ENCODE measurements at places on chromosomes 1 and 21.
A peak's percentile ranks its signal among the peaks of the same experiment; 100 is the strongest.

- DNase-seq: no peak
These were observed 17.5 kb downstream of the ASAP3 start for GRCh38 chr1:23466423-23466989.

- DNase-seq: no peak
These were observed 79.4 kb downstream of the ERICH3 start for GRCh38 chr1:74593887-74594866.

- DNase-seq: no peak
These were observed 40.3 kb downstream of the FHAD1 start for GRCh38 chr1:15287035-15287979.

DNA sequence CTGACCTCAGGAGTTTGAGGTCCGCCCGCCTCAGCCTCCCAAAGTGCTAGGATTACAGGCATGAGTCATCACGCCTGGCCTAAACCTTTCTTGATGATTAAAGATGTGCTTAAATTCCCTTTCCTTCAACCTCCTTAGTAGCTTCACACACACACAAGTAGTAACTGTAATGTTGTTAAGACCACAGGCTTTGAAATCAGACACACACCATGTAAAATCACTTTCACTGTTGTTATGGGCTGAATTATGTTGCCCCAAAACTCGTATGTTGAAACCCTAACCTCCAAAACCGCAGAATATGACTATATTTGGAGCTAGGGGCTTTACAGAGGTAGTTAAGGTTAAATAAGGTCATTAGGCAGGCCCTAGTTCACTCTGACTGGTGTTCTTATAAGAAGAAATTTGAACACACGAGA, 180.2 kb downstream of the NR5A2 start:
- DNase-seq: no peak

GRCh38 chr21:37098751-37099150, 25.7 kb downstream of the TTC3 start:
- no peak for DNase-seq

- peak; percentile 70 for DNase-seq
These were observed at the start of gene IL20 for GRCh38 chr1:206864939-206865671. TSS of gene IL20 (plus strand) at chr1:206865623. CDS start at chr1:206865853, 230 bp downstream.

GRCh38 chr1:55280731-55281130, 65.6 kb upstream of the USP24 start:
- no peak for DNase-seq

GRCh38 chr1:184708084-184708676, 46.5 kb downstream of the EDEM3 start:
- DNase-seq: no peak

DNA sequence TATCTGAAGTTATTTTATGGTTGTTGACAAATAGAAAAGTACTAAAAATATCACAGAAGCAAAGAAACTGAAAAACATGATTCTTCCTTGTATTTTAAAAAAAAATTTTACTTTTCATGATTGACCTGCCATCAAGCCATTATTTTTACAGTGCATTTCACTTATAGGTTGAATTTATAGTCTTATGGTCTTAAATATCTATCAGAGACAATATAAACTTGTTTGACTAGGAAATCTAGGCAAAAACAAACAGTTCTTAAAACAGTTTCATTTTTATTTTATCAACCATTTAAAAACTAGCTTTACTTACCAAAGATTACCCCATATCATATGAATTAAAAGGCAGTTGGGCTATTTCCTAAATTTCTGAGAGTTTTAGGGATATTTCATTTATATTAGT, 59.2 kb downstream of the SLC16A1 start:
- DNase-seq: no peak

DNA sequence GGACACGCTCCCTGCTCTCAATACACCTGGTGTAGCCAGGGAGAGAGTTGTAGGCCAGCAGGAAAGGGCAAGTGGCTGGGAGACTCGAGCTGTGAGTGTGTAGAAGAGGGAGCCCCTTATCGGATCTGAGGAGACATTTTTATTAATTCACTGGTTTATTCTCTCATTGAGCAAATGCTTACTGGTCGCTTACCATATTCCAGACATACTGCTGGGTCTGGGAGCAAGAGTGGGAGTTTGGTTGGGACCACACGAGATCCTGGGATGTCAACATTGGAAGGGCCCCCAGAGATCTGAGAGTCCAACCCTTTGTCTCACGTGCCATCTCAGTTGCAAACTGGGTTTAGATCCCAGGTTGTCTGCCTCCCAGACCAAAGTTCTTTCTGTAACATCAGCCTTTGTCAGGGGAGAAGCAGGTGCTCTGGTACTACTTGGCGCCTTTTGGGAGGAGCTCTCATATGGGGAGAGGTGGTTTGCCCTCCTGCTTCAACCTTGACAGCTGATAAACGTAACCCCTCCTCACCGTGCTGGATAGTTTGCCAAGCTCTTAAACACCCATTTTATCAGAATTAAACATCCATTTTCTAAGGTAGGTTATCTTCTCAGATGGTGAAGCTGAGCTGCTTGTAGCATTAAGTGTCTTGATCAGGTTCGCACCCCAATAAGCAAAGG, 742 bp downstream of the TMEM222 start:
- DNase-seq: no peak

- peak; percentile 64 for DNase-seq
These were observed 3.2 kb downstream of the GPR3 start for GRCh38 chr1:27395441-27396195.

DNA sequence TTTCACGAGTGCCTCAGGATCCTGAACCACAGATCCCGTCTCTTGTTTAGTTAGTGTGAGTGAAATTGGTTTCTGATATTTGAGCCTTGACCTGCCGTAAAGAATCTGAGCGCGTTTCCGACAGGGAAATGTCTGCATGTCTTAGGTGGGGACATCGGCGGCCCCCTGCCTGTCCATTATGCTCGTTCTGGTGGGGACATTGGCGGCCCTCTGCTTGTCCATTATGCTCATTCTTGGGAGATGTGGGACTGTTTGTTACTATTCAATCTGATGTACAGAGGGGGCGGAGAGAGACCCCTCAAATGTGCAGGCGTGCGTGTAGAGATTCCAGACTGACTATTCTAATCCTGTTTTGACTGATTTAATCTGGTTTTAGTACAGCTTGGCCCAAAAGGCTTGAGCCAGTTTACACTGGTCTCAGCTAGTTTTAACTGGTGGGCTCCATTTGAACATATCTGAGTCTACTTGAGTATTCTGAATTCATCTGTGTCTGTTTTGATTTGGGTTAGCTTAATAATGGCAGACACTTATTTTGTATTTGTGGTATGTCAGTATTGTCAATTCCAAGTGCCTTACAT, 6.6 kb upstream of the TINAGL1 start:
- DNase-seq: no peak

DNA sequence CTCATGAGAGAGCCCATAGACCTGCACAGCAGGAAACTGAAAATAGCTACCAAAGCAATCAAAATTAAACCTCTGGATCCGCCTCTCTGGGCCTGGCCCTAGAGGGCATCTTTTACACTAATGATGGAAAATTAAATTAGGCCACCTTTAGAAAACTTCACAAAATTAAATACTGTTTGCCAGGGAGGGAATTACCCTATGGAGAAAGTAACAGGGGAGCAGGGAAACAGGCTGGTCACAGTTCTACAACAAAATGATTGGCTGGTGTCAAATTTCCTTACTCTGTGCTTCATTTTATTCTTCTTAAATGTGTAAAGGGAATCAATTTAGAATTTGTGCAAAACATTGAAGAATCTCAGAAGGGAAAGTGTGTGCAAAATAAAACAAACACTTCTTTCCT, 62.4 kb downstream of the SPATA46 start:
- no peak for DNase-seq

DNA sequence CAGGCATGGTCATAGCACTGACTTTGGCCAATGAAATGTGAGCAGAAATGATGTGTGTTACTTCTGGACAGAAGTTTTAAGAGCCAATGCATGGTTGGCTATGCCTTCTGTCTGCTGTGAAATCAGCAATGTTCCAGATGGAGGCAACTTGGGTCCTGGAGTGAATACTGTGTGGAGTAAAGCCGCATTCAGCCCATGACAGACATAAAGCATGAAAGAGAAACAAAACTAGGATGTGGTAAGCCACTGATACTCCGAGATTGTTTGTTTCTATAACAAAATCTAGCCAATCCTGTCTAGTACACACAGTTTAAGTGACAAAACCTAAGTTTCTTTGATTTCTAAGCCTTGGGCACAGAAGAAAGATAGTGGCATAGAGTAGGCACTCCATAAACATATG, 47.1 kb upstream of the ARHGAP29 start:
- no peak for DNase-seq

DNA sequence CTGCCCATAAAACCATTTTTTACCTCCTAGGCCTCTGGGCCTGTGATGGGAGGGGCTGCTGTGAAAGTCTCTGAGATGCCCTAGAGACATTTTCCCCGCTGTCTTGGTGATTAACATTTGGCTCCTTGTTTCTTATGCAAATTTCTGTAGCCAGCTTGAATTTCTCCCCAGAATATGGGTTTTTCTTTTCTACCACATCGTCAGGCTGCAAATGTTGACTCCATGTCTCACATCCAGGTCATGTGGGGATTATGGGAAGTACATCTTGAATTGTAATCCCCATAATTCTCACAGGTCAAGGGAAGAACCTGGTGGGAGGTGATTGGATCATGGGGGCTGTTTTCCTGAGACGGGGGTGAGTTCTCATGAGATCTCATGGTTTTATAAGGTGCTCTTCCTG, 603.2 kb downstream of the SMYD3 start:
- no peak for DNase-seq

GRCh38 chr21:45644041-45644906, 749 bp downstream of the PCBP3 start:
- no peak for DNase-seq

DNA sequence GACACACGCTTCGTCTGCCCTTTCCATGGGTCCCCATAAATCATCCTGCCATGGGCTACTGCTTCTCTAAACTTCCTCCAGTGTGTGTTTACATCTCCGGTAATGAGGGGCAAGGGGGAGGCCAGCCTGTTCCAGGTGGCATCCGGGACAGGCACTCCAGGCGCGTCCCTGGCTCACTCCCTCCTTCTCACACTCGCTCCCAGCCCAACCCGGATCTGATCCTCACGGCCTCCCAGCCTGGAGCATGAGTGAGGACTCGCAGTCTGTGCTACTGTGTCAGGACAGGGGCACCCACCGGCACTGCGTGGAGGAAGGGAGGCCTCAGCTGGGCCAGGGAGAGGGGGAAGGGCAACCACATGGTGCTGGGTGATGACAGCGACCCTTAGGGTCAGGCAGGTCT, 225.4 kb downstream of the TRABD2B start:
- DNase-seq: no peak

GRCh38 chr1:47927165-47927564, 70.0 kb downstream of the TRABD2B start:
- DNase-seq: no peak

DNA sequence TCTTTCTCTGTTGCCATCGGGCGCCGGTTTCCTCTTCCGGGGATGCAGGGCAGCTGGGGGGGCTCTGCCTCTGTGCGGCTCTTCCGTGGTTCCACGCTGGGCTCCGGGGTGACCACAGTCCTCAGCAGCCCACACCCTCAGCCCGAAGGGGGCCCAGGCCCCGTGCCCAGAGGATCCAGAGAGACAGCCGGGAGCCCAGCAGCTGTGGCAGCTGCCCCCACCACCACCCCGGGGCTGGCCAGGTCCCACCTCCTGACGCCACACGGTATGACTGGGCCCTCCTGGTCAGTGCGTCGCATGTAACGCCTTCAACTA, 172.2 kb downstream of the PRDM16 start:
- no peak for DNase-seq

GRCh38 chr21:31766899-31767298, 35.0 kb upstream of the SCAF4 start:
- no peak for DNase-seq

DNA sequence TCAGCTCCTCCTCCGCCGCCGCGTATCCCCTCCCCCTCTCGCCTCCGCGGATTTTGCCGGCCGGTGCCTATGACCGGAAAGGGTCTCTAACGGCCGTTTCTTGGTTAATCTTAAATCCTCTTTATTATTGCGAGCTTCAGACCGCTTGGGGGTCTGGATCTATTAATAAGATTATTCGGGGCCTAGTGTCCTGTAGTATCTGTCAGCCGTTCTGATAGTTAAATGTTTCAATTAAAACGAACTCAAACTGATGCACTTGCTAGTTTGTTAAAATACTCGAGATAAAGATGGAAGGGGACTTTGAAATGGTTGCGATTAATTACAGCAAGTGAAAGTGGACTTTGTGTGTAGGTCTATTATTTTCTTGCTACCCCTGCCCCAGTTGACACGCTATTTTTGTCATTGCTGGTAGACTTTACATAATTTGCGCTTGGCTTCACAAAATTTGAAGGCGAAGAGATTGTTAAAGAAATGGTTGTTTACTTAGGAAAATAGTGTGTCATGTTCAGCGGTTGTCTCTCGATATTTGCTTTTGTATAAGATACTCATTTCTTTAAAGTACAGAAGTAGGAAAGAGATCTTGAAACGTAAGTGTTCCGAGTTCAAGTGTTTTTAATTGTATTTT, 779 bp downstream of the SON start:
- DNase-seq: peak; percentile 24

DNA sequence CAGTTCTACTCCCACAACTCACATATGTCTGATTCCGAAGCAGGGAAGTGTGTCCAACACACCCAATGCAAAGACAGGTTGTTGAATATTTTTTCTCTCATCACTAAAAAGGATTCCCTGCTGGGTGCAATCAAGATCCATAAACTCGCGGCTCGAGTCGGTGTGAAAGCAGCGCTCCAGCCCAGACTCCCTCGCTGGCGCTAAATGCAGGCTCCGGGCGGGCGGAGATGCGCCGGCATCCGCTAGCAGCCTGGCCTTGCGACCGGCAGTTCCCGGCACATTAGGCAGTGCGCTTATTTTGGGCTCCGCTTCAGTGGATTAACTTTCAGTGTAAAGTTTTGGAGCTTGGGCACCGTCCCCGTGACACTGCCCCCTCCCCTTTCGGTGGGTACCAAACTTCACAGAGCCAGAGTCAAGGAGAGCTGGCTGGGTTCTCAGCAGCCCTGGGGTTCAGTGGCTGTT, 87.7 kb upstream of the POU3F1 start:
- DNase-seq: no peak

GRCh38 chr1:25609921-25610320, 6.7 kb upstream of the MAN1C1 start:
- DNase-seq: no peak
